ENCODE measurements at places on chromosomes 12 and 14.

GRCh38 chr14:92976268-92976667 is 53.3 kb downstream of the CHGA start:
- DNase-seq, result no peak

DNA sequence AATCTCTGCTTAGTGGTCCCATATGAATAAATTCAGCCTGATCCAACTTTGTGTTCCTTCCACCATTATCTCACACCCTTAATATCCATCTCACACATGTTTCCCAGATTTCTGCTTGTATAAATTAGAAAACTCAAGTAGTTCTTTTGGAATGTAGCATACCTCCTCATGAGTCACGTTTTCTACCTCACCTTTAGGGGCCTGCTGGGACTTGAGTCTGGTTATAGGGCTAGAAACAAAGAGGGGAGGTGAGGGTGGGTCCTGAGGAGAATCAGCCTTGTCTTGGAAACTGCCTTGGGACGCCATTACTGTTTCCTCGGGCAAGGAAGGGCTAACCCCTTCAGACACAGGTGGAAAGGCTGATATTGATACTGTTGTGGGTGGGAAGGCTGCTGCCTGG is 51.1 kb downstream of the EMP1 start:
- DNase-seq, result no peak

DNA sequence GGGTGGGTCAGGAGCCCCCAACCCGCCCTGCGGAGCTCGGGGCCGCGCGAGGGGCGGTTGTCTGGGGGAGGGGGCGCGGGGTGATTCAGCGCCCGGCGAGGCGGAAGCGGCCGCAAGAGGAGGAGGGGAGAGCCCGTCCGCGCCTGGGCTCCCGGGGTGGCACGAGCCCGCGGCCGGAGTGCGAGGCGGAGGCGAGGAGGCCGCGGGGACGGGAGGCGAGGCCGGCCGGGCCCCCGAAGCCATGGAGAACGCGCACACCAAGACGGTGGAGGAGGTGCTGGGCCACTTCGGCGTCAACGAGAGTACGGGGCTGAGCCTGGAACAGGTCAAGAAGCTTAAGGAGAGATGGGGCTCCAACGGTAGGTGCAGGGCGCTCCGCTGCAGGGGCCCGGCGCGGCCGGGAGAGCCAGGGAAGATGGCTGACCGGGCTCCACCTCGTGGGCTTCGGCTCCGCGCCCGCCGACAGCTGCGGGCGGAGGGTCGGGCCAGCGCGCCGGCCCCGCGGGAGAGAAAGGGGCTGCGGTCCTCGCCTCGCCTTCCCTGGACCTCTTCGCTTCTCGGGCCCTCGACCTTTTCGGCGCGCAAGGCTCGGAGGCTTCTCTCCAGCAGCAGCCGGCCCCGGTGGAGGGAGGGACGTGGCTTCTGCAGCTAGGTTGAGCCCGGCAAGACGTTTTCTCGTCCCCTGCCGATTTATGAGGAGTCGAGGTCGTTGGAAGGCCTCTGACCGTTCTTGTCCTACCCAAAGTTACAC is 677 bp downstream of the ATP2A2 start:
- no peak for DNase-seq

GRCh38 chr14:24674204-24674970 is 40.4 kb upstream of the GZMB start:
- DNase-seq, result no peak

GRCh38 chr12:103470664-103471063 is 25.1 kb downstream of the C12orf42 start:
- no peak for DNase-seq

DNA sequence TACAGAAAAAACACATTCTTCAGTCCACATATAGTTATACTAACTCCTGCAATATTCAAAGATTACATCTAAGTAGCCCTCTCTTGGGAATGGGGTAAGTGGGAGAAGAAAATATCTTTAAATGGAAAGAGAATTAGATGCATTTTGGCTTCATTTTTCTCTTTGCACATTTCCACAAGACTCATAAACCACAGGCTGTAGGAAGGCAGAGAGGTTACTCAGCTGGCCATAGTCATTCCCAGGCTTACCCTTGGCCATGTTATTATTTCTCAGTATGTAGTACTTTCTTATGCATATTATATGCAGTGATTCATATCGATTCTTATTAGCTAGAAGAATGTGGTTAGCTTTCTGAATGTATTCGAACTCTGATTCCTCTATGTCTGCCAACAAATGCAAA is 92.2 kb downstream of the PTPRR start:
- DNase-seq, result peak; percentile 74

Measured in skeletal muscle cell (primary cell).